ENCODE measurements at places on chromosomes 2 and 18.

DNA sequence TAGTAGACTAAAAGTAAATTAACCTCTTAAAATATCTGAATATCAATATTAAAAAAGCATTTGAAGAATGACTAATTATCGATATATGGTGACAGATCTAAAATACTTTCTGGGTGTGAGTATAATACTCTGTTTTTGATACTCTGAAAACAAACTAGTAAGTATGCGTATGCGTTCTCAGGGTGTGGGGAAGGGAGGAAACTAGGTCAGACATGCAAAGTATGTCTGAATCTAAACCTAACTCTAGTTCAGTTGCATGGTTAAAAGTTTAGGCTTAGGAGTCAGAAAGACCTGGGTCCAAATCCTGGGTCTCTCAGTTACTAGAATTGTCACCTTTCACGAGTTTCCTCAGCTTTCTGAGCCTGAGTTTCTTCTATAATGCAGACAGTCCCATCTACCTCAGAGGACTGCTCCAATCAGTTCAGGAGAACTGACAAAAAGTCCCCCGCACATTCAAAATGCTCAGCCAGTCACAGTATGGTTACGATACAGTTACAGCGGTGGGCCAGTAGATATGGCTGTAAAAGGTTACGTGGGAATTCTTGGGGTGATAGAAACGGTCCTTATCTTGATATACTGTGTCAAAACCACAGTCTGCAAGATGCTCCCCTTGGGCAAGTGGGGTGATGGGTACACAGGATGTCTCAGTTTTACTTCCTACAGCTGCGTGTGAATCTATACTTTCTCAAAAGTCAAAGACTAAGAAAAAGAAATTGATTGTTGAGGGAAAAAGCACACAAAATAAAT is 29.2 kb downstream of the UNC50 start:
- DNase-seq, result no peak

GRCh38 chr2:238378230-238379095 is 48.3 kb upstream of the ASB1 start:
- DNase-seq, result no peak

GRCh38 chr18:37717098-37717497 is 151.5 kb upstream of the CELF4 start:
- DNase-seq, result no peak

- DNase-seq, result no peak
Measured at GRCh38 chr18:1732143-1732542, 827.5 kb downstream of the ADCYAP1 start.

DNA sequence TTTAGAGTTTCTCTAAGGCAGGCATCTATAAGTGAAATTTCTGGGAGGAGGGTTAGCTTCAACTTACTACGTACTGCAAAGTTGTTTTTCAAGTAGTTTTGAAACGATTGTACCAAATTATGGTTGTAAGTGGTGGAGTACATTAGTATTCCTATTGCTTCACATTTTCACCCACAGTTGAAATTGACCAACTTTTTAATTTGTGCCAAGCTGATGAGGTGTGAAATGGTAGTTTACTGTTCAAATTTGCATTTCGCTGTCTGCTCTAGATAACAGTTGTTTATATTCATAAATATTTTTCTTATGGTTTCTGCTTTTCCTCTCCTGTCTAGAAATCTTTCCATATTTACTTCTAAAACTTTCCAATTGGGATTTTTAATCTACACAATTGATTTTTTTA is 18.6 kb downstream of the NPC1 start:
- DNase-seq, result no peak

DNA sequence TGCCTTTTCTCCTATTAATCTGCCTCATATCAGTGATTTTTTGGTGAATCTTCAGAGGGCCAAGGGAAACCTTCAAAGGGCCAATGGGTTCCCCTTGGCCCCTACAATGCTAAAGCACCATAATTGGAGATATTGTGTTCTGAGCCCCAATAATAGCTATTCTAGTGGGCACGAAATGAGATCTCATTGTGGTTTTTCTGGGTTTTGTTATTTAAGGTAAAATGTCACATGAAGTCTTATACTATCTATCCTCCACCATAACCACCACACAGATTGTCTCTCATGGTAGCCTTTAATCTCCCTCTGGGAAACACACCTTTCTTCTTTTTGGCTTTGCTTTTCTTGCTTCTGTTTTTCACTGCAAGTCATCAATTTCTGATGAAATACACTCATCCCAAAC is 152.8 kb downstream of the B3GNT2 start:
- no peak for DNase-seq

- DNase-seq, result no peak
Measured at GRCh38 chr2:133362061-133362476, 206.2 kb downstream of the NCKAP5 start.

DNA sequence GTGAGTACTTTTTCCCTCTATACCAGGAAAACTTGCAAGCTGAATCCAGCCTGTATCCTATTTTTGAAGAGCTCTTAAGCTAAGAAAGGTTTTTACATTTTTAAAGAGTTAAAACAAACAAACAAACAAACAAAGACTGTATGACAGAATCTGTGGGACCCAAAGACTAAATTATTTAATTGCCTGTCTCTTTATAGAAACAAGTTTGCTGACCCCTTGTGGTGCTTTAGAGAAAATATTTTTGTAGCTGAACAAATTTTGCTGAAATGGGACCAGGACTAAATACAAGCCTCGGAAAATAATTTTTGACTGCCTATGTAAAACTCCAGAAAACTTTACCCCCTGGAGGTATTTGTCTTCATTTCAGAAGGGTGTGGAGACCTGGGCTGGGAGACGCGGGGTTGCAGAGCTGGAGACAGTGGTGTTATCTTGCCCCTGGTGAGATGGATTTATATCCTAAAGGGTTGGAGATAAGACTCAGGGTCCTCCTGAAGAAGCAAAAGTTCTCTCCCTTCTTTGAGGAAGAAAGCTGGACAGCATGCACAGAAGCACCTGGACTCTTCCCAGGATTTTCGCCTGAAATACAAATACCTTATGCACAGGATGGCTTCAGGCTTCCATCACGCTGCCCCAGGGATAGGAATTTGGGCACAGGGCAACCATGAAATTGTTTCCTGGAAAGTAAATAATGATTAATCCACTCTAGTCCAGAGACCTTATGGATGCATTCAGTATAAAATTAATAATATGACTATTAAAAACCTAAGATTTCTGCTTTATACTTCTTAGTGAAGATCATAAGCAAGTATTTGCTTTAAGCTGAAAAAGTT is 54.3 kb downstream of the TMX3 start:
- DNase-seq, result no peak

DNA sequence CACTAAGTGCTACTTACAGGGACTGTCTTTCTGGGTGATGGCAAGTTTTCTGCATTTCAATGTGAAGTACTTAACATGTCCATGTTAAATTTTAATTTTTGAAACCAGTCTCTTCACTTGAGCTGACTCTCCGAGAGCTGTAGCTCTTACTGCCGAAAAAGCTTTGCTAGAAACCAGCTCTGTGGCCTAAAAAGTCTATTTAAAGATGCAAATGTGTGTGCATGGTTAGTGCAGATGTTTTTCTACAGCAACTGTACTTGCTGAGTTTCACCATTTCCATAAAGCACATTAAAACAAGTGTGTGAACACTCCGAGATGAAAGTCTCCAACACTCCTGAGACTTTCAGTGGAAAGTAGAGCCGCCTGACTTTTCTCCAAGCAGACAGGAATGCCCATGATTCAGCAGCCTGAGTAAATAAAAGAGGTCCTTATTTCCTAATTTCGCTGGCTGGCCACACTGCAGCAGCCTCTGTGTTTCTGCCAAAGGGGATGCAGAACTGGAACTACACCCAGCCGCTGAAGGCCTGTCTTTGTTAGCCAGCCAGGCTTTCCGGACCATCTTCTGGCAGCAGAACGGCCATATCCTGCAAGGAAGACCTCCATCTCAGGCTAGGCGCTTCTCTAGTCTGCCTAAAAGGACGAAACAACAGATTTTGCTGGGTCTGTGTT is 121.2 kb downstream of the ZNF521 start:
- peak; percentile 57 for DNase-seq

DNA sequence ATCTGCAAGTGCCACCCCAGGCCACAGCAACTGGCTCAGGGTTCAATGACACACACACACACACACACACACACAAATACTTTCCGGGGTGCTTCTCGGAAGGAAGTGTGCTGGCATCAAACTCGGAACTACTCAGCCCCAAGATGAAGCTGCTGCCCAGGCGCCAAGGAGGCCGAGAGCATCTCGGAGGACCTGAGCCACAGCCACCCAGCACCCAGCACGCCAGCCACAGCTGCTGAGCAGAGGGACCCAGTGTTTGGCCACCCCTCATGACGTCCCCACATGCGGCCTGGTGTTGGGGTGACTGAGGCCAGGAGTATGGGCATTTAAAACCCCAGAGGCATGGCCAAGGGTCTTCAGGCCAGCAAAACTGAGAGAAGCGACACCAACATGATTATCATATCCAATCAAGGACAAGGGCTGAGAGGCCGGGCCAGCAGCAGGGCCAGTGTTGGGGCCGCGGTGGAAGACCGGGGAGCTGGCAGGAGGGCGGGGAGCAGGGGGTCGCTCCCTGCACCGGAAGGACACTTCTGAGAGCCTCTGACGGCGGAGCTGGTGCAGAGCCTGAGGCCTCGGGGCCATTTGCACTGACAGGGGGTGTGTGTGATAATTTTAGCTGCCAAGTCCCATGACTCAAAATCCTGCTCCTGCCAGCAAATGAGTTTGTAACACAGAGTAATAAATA is 61.8 kb downstream of the BIN1 start:
- DNase-seq, result no peak

DNA sequence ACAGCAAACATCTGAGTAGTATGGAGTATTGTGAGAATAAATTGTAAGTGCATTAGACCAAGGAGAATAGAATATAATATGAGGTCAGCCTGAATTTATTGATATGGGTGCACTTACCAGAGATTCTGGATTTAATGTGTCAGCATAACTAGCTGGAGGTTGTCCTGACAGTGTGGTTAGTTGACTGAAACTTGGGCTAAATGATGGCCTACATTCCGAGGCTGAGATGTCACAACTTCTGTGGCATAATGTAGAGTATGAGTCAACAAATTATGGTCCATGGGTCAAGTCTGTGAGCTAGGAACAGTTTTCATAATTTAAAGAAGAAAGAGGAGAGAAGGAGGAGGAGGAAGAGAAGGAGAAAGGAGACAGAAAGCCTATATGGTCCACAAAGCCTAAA is 127.6 kb downstream of the QPCT start:
- no peak for DNase-seq

DNA sequence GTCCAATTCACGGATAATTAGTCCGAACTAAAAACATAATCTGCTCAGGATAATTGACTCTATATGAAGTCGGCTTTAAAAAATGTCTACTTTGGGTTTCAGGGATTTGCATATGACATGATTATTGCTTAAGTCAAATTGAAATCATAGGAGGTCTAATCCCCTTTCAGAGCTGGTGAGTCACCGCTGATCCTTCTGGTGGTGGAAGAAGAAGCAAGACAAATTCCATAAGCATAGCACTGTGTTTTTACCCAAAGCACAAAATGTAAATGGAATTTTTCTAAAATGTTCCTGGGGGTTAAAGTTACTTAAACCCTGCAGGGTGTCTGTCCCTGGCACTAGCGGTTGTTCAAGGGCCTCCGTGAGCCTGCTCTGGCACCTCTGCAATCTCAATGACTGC is 460.2 kb downstream of the LRATD1 start:
- DNase-seq, result no peak

DNA sequence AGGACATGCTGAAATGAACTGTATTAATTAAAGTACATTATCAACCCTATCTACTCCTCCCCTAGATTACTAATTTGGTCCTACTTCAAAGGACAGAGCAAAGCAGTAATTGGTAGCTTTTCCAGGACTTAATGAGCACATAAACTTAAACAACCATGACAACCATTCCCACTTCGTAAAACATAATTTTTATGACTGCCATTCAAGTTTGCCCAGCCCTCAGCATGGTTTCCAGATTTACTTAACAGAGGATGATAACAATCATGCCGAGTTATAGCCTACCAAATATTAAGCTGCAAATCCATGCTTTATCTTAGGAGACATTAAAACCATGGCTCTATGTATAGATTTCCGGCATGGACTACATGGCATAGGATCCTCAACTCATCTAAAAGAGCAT is 401.1 kb upstream of the CHAC2 start:
- DNase-seq, result no peak

DNA sequence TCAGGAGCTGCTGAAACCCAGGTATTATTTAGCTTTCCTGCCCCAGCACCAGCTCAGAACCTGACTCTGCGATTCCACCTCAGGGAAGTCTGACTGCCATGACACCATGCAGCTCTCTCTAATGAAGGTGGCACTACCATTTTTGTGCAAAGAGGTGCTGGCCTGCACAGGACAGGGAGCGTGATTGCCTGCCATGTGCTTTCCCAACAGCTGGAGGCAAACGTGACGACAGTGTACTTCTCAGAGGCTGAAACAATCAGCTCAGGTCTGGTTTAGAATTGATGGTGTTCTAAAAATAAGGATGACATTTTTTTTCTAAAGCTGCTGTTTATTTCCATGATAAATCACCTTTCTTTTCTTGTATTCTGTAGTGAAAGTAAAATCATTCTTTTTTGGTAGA is 75.2 kb upstream of the TTC39C start:
- DNase-seq, result no peak
